NCI-H69 (cell line): ENCODE measurements at places on chromosomes 11 and 22.

- DNase-seq = no peak
These were observed 49.0 kb upstream of the CSNK2A3 start for GRCh38 chr11:11401960-11402535.

DNA sequence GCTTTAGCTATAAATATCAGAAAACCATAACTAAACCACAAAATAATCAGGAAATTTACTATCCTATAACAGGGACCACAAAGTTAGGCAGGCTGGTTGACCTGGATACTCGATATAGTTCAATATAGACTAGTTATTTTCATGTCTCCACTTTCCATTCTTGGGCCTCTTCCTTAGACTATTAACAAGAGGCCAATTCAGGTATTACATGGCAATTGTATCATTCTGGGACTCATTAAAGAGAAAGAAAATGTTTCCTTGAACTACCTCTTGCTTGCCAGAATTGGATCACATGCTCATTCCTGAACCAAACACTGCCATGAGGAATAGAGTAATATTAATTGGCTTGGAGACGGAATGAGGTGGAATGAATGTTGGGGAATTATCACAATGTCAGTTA is 76.0 kb downstream of the EIF3M start:
- DNase-seq = no peak

DNA sequence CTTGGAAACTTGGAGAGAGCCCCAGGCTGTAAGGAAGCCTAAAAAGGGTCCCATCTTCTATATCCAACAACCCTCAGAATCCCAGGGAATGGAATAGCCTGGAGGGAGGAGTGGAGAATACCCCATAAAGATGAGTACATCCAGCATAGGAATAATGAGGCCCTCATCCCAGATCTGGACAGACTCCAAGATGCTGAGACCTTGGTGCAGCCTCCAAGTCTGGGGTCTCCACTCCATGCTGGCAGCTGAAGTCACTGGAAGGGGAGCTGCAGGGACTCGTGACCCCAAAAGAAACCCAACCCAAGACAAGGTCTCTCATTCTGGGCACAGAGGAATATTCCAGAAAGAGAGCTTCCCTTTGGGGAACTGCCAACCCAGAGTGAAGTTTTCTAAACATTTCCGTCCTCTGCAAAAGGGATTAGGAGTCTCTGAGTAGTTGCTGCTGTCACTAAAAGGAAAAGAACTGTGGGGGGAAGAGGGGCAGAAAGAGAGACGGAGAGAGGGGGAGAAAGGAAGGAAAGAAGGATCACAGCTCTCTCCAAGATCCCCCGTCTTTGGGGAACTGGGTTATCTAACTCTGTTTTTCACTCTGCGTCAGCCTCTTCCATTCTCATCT is 589 bp downstream of the SCGB1A1 start:
- no peak for DNase-seq

GRCh38 chr11:45599161-45599943 is 66.1 kb downstream of the CHST1 start:
- peak; percentile 19 for DNase-seq

DNA sequence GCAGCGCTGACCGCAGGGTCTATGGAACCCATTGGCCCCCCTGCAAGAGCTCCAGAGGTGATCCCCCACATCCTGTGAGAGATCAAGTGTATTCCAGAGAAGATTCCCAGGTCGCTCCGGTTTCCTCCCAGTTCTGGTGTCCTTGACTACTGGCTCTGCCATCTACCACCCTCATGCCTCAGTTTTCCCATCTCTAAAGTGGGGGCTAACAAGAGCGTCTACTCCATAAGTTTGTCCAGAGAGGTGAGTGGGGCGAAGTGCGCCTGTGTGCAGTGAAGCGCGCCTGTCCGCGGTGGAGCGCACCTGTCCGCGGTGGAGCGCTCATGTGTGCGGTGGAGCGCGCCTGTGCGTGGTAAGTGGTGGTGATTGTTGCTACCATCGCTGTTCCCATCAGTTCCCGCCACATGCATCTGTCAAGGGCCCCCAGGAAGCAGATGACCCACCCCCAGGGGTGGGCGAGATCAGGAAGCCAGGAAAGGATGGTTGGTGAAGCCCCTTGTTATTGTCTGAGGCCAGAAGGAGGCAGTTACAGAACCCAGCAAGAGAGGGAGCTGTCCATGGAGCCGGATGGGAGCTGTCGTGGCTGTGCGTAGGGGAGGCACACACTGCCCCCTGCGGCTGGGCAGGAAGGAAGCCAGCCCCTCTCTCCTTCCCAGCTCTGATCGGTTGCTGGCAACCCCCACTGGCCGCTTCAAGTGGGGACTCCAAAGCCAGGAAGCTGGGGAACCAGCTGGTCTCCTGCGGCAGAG is 73.2 kb upstream of the FGF3 start:
- DNase-seq = peak; percentile 66

DNA sequence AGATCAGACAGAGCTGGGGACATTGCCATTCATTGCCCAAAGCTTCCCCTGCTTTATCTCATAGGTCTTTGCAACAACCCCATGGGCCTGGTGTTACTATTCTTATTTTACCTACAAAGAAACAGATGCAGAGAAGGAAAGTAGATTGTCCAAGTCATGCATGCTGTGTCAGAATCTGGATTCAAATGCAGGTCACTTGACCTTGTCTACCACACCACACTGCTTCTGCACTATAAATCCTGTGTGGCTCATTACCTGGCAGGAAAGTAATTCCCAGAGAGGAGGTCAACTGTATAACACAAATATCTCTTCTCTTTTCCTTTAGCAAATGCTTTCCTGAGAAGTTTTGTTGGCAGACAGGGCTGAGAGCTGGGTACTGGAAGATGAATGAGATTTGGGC is 18.5 kb downstream of the PLEKHB1 start:
- DNase-seq = no peak

DNA sequence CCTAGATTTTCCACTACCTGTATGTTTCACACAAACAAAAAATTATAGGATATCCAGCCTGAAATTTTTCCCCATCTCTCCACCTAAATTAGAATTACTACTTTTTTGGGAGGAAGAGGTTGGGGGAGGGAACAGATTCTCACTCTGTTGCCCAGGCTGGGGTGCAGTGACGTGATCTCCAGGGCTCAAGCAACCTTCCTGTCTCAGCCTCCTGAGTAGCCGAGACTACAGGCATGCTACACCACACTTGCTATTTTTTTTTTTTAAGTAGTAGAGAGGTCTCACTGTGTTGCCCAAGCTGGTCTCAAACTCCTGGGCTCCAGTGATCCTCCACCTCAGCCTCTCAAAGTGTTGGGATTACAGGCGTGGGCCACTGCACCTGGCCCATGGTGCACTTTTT is 9.5 kb downstream of the JAML start:
- DNase-seq = no peak

GRCh38 chr11:74535371-74536160 is 42.0 kb upstream of the LIPT2 start:
- DNase-seq = no peak

DNA sequence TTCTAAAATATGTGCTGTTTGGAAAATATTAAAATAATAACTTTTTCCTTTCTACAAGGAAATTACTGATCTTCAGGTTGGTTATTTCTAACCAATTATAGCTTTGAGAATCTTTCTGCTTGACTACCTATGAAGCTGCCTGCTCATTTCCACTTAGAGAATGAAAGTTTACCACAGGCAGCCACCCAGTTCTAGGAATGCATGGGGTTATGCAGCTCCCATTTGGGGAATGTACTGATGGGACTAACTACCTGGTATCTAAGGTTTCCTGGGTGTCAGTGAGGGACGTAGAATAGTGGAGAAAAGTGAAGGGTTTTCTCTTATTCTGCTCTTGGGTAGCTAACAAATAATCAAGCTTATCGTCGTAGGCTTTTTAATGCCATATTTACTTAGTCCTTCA is 73.4 kb downstream of the DEUP1 start:
- DNase-seq = no peak

- DNase-seq = peak; percentile 15
These were observed 122.5 kb downstream of the SERGEF start for GRCh38 chr11:17890325-17890724.

GRCh38 chr11:86150847-86151173 is 81.9 kb upstream of the PICALM start:
- DNase-seq = no peak

DNA sequence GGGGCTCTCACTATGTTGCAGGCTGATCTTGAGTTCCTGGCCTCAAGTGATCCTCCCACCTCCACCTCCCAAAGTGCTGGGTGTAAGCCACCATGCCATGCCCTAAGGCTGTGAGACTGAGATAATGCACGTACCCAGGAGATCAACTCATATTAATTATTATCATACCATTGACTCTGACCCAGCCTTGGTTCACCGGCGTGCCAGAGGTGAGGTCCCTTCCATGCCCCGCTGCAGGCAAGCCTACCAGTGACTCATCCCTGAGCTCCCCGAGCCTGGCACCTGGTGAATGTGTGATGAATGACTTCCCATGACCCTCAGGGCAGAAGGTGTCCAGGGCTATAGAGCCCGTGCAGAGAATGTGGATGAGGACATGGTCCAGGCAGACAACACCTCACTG is 12.1 kb downstream of the GAL3ST1 start:
- DNase-seq = peak; percentile 18

DNA sequence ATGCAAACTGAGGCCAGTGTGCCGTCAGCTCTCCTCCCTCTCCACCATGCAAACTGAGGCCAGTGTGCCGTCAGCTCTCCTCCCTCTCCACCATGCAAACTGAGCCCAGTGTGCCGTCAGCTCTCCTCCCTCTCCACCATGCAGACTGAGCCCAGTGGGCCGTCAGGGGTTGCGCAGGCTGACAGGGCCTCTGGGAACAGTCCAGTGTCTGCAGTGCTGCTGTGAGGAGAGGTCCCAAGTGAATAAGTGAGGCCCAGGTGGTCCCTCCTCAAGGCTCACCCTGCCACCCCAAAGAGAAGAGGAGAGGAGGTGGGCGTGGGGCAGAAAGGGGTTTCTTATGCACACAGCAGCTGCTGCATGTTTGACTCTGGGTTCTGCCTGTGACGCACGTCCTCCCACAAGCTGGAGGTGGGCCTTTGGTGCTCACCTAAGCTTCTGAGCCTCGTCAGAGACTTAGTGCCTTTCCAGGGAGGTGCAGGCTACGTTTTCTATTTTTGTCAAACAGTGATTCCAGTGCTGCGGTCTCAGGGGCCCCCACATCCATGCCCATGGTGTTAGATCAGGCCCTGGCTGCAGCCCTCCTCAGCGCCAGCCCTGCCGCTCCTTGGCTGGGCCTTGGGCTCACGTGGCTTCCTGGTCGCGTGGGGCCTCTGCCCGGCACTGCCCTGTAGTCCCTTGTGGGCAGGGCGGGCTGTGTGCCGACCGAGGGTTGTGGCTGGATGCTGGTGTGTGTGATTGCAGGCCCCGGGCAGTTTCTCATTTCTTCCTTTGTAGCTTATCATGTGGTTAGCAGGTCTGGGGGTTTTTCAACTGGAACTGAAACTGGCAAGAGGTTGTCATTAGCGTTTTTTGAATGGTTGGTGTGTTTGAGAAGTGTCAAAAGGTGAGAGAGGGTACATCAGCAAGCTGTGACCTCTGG is 7.1 kb downstream of the TPCN2 start:
- DNase-seq = no peak

DNA sequence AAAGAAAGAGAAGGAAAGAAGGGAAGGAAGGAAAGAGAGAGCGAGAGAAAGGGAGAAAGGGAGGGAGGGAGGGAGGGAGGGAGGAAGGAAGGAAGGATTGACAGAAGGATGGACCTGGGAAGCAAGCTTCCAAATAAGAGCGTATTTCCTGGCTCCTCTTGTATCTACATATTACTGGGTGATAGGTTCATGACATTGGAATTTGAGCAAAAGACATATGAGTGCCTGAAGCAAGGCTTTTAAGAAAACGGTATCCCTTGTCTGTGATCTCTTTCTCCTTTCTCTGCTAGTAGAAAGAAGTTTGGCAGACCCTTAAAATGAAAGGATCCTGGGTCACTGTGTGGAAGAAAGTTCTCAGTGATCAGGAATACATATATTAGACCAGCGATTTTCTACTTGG is 932.2 kb upstream of the CCDC90B start:
- DNase-seq = no peak

DNA sequence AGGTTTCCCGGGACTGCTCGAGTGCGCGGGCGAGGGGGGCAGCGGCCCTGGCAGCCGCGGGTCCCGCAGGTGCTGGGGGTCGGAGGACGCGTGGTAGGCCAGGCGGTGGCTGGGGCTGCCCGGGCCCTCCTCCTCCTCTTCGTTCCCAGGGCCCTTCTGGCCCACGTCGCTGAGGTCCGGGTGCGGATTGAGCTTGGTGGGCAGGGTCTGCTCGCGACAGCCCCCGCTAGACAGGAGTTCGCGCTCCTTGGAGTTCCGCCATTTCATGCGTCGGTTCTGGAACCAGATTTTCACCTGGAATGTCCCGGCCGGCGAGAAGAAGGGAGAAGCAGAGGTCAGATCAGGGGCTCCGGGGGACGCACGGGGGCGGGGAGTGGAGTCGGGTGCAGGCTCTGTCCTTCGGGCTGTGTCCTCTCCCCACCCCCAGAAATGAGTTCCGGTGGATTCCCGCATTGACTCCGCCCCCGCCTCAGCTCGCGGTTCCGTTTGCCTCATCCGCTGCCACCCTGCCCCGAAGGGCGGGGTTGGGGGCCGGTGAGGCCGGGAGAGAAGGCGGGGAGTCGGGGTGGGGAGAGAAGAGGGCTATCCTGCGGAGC is 3.9 kb downstream of the DBX1 start:
- DNase-seq = peak; percentile 58

GRCh38 chr11:16016468-16016829 is 339.9 kb downstream of the SOX6 start:
- no peak for DNase-seq

DNA sequence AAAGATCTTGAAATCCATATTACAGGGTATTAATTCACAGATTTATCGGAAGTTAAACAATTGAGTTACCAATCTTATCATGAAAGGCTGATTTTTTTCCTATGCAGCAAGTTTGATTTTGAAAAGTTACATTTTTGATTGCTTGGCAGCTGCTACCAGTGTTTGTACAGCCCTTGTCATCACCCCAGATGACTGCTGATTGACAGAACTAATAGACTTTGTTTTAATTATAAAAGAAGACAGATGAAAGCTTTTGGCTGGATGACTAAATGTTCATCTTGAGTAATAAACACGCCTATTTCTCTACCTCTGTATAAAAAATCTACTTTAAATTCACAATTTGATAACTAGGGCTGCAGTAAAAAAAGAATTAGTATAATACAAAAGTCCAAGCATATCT is 259.7 kb downstream of the TTC28 start:
- DNase-seq = peak; percentile 35

DNA sequence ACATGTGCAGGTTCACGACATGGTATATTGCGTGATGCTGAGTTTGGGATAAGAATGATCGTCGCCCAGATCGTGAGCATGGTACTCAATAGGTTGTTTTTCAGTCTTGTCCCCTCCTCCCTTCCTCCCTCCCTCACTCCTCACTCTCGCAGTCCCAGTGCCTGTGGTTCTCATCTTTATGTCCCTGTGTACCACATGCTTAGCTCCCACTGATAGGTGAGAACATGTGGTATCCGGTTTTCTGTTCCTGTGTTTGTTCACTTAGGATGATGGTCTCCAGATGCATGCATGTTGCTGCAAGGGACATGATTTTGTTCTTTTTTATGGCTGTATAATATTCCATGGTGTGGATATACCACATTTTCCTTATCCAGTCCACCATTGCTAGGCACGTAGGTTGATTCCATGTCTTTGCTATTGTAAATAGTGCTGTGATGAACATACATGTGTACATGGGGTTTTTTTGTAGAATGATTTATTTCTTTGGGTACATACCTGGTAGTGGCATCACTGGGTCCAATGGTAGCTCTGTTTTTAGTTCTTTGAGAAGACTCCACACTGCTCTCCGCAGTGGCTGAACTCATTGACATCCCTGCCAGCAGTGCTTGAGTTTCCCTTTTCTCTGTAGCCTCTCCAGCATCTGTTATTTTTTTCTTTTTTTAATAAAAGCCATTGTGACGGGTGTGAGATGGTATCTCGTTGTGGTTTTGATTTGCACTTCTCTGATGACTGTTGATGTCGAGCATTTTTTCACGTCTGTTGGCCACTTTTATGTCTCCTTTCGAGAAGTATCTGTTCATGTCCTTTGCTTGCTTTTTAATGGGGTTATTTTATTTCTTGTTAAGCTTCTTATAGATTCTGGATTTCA is 16.4 kb downstream of the ZBED4 start:
- DNase-seq = no peak
